ENCODE measurements at places on chromosomes 7 and 10. TPM values are rescaled to one million over a fixed set of nuclear protein-coding genes. Genes with fewer than 3 reads are reported as not detected.

GRCh38 chr10:102627736-102628293, 16.5 kb upstream of the TRIM8 start:
- peak overlapping the region; percentile 67 for H3K4me3 ChIP-seq
- H3K27ac ChIP-seq, result peak overlapping the region; percentile 82
- peaks cover 39% of the 10 kb centered on the region for H3K4me1 ChIP-seq
- H3K27me3 ChIP-seq, result peaks cover 8% of the 10 kb centered on the region
- H3K36me3 ChIP-seq, result peaks cover 9% of the 10 kb centered on the region

- H3K27ac ChIP-seq, result no peak overlapping the region
- no peak overlapping the region for H3K4me3 ChIP-seq
- H3K36me3 ChIP-seq, result no peaks in the 10 kb centered on the region
- H3K4me1 ChIP-seq, result peaks cover 19% of the 10 kb centered on the region
- no peaks in the 10 kb centered on the region for H3K27me3 ChIP-seq
- no peak for DNase-seq
Observed at GRCh38 chr7:22833113-22833855, 10.6 kb upstream of the TOMM7 start.

- H3K27me3 ChIP-seq, result peaks cover 6% of the 10 kb centered on the region
- H3K4me1 ChIP-seq, result peaks cover 5% of the 10 kb centered on the region
- H3K36me3 ChIP-seq, result no peaks in the 10 kb centered on the region
- H3K4me3 ChIP-seq, result peak overlapping the region; percentile 93
- H3K27ac ChIP-seq, result no peak overlapping the region
- DNase-seq, result no peak
Observed at GRCh38 chr7:149714910-149715471, 58.4 kb downstream of the ZNF467 start.

POMZP3 gene
- total RNA-seq, result 29.5 TPM

GRCh38 chr7:152615031-152615741, 60.8 kb downstream of the XRCC2 start:
- H3K36me3 ChIP-seq, result peaks cover 8% of the 10 kb centered on the region
- peak overlapping the region; percentile 97 for H3K27ac ChIP-seq
- peak; percentile 73 for DNase-seq
- H3K4me1 ChIP-seq, result peaks cover 19% of the 10 kb centered on the region

DNA sequence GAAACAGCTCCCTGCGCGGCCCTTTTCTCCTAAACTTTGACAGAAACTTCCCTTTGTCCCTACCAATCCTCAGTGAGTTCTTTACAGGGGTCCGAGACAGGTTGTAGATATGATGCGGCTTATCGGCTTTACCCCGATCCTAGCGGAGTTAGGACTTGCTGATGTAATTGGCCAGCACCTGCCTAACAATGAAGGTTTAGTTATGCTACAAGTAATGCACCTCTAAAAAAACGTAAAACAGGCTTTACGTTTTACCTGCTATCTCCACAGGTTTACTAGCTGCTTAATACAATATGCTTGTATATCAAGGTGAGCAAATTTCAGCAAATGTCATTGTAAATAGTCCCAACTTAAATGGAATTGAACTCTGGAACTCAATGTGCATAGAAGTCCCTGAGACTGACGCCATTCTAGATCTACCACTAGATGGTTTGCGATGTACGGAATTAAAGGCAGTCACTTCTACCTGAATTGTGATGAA, 697 bp upstream of the SNX13 start:
- H3K27me3 ChIP-seq, result peaks cover 8% of the 10 kb centered on the region
- no peak for DNase-seq
- no peaks in the 10 kb centered on the region for H3K36me3 ChIP-seq
- peaks cover 11% of the 10 kb centered on the region for H3K4me1 ChIP-seq
- peak overlapping the region; percentile 79 for H3K27ac ChIP-seq

- H3K27ac ChIP-seq, result no peak overlapping the region
- H3K4me3 ChIP-seq, result no peak overlapping the region
- no peak for DNase-seq
- no peaks in the 10 kb centered on the region for H3K4me1 ChIP-seq
Observed at GRCh38 chr7:90172624-90173023, 18.4 kb downstream of the STEAP1 start.

- DNase-seq, result no peak
- peaks cover 12% of the 10 kb centered on the region for H3K36me3 ChIP-seq
- H3K4me3 ChIP-seq, result no peak overlapping the region
- no peaks in the 10 kb centered on the region for H3K27me3 ChIP-seq
Observed at GRCh38 chr10:28137907-28138880, 139.3 kb upstream of the ODAD2 start.

ACSL5 gene
- not detected for total RNA-seq

DNA sequence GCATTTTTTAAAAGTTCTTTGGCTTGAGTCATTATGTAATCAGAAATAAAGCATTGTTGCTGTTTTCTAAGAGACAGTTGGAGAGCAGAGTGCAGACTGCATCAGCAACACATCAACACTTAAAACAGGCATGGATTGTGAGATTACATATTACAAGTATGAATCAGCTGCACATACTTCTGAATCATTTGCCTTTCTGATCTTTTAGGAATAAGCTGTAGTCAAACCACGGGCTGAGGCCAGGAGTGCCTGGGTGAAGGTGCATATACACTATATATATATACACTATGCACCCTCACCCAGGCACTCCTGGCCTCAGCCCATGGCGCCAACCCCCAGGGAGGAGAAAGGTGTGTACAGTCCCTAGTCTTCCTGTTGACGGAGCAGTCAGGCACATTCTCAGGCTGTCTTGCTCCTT, 52.4 kb upstream of the DLX6 start:
- H3K27me3 ChIP-seq, result no peaks in the 10 kb centered on the region
- H3K27ac ChIP-seq, result no peak overlapping the region
- H3K4me3 ChIP-seq, result no peak overlapping the region

GRCh38 chr10:101774589-101775272, 1.2 kb downstream of the FGF8 start:
- DNase-seq, result peak; percentile 58
- no peak overlapping the region for H3K27ac ChIP-seq
- H3K36me3 ChIP-seq, result no peaks in the 10 kb centered on the region
- H3K4me1 ChIP-seq, result peaks cover 22% of the 10 kb centered on the region
- H3K27me3 ChIP-seq, result peaks cover 21% of the 10 kb centered on the region

- H3K4me1 ChIP-seq, result no peaks in the 10 kb centered on the region
- no peak for DNase-seq
- H3K36me3 ChIP-seq, result no peaks in the 10 kb centered on the region
Observed at GRCh38 chr10:104447331-104447730, 93.7 kb downstream of the CFAP58 start.

- no peak overlapping the region for H3K27ac ChIP-seq
- H3K4me3 ChIP-seq, result no peak overlapping the region
- H3K36me3 ChIP-seq, result no peaks in the 10 kb centered on the region
- H3K4me1 ChIP-seq, result peaks cover 11% of the 10 kb centered on the region
Observed at GRCh38 chr7:128381161-128381821, 19.8 kb upstream of the PRRT4 start.

DNA sequence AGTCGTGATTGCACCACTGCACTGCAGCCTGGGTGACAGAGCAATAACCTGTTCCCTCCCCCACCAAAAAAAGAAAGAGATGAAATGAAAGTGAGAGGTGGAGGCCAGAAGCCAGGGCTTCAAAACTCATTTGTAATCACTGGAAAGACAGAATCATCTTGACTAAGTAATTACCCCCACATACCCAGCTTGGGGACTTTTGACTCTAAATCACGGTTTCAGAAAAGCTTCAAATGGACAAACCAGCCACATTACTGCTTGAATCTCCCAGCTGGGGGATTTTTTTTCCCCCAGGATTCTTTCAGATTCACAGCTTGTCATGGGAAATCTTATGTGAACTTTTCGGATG, 361.0 kb downstream of the FRMD4A start:
- H3K27me3 ChIP-seq, result peaks cover 5% of the 10 kb centered on the region
- no peak for DNase-seq
- peaks cover 4% of the 10 kb centered on the region for H3K36me3 ChIP-seq
- no peak overlapping the region for H3K4me3 ChIP-seq
- H3K27ac ChIP-seq, result no peak overlapping the region

AHR gene
- 1.7 TPM for total RNA-seq

GRCh38 chr7:156519070-156519469, 121.5 kb upstream of the RNF32 start:
- DNase-seq, result no peak
- no peaks in the 10 kb centered on the region for H3K4me1 ChIP-seq
- no peaks in the 10 kb centered on the region for H3K36me3 ChIP-seq
- peaks cover 2% of the 10 kb centered on the region for H3K27me3 ChIP-seq
- no peak overlapping the region for H3K27ac ChIP-seq

MYOF gene
- 0.42 TPM for total RNA-seq

POM121 gene
- 50.9 TPM for total RNA-seq

GRCh38 chr7:116704650-116705228, 32.7 kb downstream of the MET start:
- H3K36me3 ChIP-seq, result no peaks in the 10 kb centered on the region
- H3K27ac ChIP-seq, result no peak overlapping the region
- H3K4me3 ChIP-seq, result no peak overlapping the region
- H3K27me3 ChIP-seq, result no peaks in the 10 kb centered on the region
- DNase-seq, result no peak

DNA sequence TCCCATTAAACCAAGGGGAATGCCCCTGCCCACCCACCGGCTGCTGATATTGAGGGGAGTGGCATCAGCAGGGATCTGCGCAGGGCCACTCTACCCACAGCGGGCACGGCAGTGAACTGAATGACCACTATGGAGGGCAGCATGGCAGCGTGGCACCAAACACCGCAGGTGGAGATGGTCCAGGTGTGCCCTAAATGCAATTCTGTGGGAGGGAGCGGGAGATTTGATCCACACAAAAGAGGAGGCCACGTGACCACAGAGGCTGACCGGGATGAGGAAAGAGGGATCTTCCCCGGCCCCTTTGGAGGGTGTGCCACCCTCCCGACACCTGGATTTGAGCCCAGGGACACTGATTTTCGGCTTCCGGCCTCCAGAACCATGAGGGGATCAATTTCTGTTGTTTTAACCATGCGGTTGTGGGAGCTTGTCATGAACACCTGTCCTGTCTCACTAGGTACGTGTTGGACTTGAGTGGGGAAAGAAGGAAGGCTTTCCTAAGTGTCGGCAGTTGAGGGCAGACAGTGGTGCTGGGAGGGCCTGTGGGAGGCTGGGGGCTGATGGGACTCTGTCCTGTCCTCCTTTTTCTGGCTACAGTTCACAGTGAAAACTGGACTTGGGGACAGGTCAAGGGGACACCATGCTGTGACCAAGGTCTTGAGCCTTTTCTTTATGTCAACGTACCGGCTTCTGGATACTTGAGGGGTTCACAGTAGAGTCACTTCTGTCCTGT, 66.1 kb downstream of the CFAP46 start:
- H3K27ac ChIP-seq, result no peak overlapping the region
- peaks cover 7% of the 10 kb centered on the region for H3K27me3 ChIP-seq
- no peak for DNase-seq
- peaks cover 10% of the 10 kb centered on the region for H3K36me3 ChIP-seq
- no peaks in the 10 kb centered on the region for H3K4me1 ChIP-seq

NYAP1 gene
- total RNA-seq, result 36.6 TPM

GRCh38 chr7:98027342-98028033, 37.5 kb upstream of the OCM2 start:
- H3K27ac ChIP-seq, result no peak overlapping the region
- H3K27me3 ChIP-seq, result no peaks in the 10 kb centered on the region
- DNase-seq, result no peak
- H3K4me3 ChIP-seq, result no peak overlapping the region

TMEM196 gene
- total RNA-seq, result 3.6 TPM

DNA sequence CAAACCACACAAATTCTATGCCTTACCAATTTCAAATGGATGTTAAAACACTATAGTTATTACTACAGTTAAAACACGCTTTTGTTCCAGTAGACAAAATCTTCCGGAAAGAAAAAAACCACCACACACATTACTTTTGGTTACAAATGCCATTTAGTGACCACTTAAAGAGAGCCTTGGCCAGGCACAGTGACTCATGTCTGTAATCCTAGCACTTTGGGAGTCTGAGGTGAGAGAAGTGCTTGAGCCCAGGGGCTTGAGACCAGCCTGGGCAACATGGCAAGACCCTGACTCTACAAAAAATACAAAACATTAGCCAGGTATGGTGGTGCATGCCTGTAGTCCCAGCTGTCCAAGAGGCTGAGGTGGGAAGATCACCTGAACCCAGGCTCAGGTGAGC, 7.2 kb downstream of the TNPO3 start:
- H3K27me3 ChIP-seq, result peaks cover 2% of the 10 kb centered on the region
- DNase-seq, result no peak
- peaks cover 10% of the 10 kb centered on the region for H3K4me1 ChIP-seq

GRCh38 chr7:39754326-39755120, 131.2 kb downstream of the RALA start:
- peaks cover 4% of the 10 kb centered on the region for H3K4me1 ChIP-seq
- H3K4me3 ChIP-seq, result no peak overlapping the region
- DNase-seq, result no peak
- H3K27me3 ChIP-seq, result no peaks in the 10 kb centered on the region
- no peak overlapping the region for H3K27ac ChIP-seq

All from glutamatergic neuron (in vitro differentiated cells).